ENCODE measurements at places on chromosomes 12 and 14.

DNA sequence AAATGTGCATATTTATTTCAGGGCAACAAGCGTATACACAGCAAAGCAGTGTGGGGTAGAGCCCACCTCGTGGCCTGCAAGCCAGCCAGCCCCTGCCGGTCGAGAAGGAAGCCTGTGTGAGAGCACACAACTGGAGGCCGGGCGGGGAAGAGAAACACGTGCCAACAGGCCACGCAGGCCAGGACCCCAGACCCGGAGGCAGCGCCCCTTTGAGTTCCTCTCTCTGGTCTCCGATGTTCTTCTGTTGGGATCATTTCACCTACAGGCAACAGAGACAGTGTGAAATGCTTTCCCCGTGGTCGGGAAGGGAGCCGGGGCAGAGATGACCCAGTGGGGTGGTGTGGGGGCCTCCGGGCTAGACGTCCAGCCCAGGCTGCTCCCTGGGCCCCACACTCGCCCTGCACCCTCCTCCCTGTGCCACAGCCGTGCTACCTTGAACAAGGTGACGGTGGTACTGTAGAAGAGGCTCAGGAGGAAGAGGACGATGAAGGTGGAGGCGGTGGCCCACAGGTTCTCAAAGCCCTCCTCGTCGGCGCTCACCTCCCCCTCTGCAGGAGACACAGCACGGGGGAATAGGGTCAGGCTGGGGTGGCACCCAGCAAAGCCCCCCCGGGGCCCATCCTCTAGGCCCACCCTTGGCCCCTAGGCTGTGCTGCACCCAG lies 325.5 kb downstream of the TMEM121 start:
- H3K36me3 ChIP-seq, result no peaks in the 10 kb centered on the region
- H3K27ac ChIP-seq, result no peak overlapping the region
- H3K4me1 ChIP-seq, result no peaks in the 10 kb centered on the region
- H3K27me3 ChIP-seq, result no peaks in the 10 kb centered on the region

- H3K4me3 ChIP-seq, result peak within 1 kb of the TSS; percentile 94
- no peaks in the 10 kb centered on the region for H3K4me1 ChIP-seq
- no peaks in the 10 kb centered on the region for H3K27me3 ChIP-seq
- H3K36me3 ChIP-seq, result no peaks in the 10 kb centered on the region
- H3K27ac ChIP-seq, result peak within 1 kb of the TSS; percentile 99
- peak; percentile 93 for DNase-seq
Measured at GRCh38 chr14:68792979-68793733, at the start of gene ZFP36L1. Gene ZFP36L1, minus strand, starts transcription at chr14:68793067. Its CDS starts 129 bp downstream, at chr14:68792938.

- no peak for DNase-seq
- H3K4me3 ChIP-seq, result no peak overlapping the region
- H3K27ac ChIP-seq, result no peak overlapping the region
- no peaks in the 10 kb centered on the region for H3K27me3 ChIP-seq
Measured at GRCh38 chr12:85394065-85394464, 114.0 kb downstream of the ALX1 start.

DNA sequence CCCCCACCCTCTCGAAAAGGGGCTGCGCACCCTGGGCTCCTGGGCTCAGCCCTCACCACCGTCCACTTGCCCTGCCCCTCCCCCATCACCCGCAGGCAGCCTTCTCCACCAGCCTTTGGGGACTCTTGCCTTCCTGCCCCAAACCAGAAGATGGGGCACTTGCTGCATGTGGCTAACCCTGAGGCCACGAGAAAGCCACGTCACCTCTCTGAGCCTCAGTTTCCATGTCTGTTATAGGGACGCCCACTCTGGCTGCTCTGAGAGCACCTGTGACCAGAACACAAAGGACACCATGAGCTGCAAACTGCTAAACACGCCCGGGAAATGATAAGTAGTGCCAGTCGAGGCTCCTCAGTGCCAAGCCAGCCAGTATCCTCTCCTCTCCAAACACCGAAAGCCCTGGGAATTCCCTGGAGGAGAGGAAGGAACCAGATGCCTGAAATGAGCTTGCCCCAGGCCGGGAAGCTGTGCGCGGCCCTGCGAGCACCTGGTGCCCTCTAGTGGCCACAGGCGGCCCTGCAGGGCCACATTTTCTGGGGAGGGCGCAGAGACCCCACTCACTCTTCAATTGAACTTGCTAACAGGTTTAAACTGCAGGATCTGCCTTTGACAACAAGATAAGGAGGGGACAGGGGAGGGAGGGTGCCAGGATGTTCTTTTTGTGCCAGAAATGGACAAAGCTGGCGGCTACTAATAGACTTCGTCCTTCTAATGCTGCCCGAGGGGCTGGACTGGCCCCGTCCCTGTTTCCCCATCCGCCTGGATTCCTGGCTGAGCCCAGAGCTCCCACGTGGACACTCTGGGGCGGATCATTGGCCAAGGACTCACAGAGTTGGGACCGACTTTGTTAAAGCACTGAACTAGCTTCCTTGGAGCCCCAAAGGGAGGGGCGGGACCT lies 10.2 kb upstream of the SERPINA9 start:
- DNase-seq, result peak; percentile 39
- no peak overlapping the region for H3K27ac ChIP-seq
- no peak overlapping the region for H3K4me3 ChIP-seq
- H3K27me3 ChIP-seq, result no peaks in the 10 kb centered on the region
- no peaks in the 10 kb centered on the region for H3K36me3 ChIP-seq
- peaks cover 13% of the 10 kb centered on the region for H3K4me1 ChIP-seq

DNA sequence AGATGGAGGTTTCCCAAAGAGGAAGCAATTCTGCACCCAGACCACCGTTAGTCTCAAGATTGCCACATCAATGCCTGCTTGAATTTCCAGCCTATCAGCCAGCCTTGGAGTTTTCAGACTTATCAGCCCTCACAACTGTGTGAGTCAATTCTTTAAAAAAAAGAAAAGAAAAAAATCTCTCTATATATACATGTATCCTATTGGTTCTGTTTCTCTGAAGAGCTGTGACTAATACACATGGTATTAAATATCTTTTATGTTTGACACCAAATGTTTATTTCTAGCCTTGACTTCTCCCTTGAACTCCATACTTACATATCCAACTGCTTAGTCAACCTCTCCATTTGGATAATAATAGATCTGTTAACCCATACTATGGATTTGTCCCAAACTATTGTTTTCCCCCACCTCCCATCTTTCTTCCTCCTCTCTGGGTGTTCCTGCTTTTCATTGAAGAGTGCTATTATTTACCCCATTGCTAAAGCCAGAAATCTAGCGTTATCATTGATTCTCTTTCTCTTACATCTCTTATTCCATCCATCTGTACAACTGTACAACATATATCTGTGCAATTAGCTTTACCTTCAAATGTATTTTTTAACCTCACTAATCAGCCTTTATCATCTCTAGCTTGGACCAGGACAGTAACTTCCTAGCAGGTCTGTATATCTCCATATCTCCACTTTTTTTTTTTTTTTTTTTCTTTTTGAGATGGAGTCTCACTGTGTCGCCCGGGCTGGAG lies 22.7 kb upstream of the EID3 start:
- peaks cover 7% of the 10 kb centered on the region for H3K4me1 ChIP-seq
- no peak overlapping the region for H3K27ac ChIP-seq
- H3K36me3 ChIP-seq, result no peaks in the 10 kb centered on the region
- H3K27me3 ChIP-seq, result no peaks in the 10 kb centered on the region
- no peak for DNase-seq
- no peak overlapping the region for H3K4me3 ChIP-seq

GRCh38 chr14:100662879-100663760 lies 63.6 kb upstream of the DLK1 start:
- no peaks in the 10 kb centered on the region for H3K36me3 ChIP-seq
- H3K4me1 ChIP-seq, result no peaks in the 10 kb centered on the region
- H3K27ac ChIP-seq, result no peak overlapping the region
- H3K4me3 ChIP-seq, result no peak overlapping the region
- peak; percentile 60 for DNase-seq
- H3K27me3 ChIP-seq, result peaks cover 37% of the 10 kb centered on the region

GRCh38 chr14:29926228-29926627 lies 1.4 kb downstream of the PRKD1 start:
- H3K36me3 ChIP-seq, result no peaks in the 10 kb centered on the region
- no peak for DNase-seq
- H3K27me3 ChIP-seq, result no peaks in the 10 kb centered on the region
- H3K4me1 ChIP-seq, result peaks cover 7% of the 10 kb centered on the region

GRCh38 chr12:68240975-68241374 lies 12.4 kb downstream of the IL22 start:
- H3K36me3 ChIP-seq, result no peaks in the 10 kb centered on the region
- peaks cover 3% of the 10 kb centered on the region for H3K4me1 ChIP-seq
- H3K27me3 ChIP-seq, result no peaks in the 10 kb centered on the region
- DNase-seq, result no peak
- no peak overlapping the region for H3K4me3 ChIP-seq
- peak overlapping the region; percentile 11 for H3K27ac ChIP-seq

DNA sequence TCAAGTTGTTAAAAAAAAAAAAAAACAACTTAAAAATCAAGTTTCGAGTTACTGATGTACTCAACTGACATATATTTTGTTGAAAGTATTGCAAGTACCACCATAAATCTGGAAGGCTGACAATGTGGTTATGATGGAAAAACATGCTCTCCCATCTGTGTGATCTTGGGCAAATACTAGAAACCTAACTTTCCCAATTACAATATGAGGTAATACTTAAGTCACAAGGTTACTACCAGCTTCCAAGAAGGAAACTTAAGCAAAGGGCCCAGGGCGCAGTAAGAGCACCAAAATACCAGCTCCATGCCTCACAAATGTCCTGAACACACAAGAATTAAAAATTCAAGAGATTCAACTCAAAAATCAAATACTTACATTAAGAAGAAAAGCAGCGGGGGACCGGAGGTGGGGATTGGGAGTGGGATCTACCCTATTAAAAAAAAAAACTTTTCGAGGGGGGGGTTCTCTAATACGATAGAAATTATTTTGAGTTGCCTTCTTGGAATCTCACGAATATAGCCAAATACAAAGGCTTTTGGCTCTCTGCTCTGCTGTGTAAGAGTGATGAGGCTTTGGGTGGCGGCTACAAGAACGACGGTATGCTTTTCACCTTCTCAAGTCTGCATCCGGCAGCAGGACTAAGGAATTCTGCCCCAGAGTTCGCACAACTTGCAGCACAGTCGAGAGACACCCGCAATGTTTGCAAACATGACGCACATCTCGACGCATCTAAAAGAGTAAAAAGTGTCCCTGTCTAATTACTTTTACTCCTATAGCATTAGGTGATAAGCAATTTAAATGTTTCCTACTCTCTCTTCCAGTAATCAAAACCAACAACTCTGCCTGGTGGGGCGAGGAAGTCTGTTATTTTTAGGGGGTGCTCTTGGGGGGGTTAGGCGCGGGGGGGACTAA lies 1.1 kb downstream of the SAV1 start:
- H3K4me1 ChIP-seq, result no peaks in the 10 kb centered on the region
- no peak for DNase-seq
- peak overlapping the region; percentile 90 for H3K27ac ChIP-seq
- H3K36me3 ChIP-seq, result no peaks in the 10 kb centered on the region
- H3K4me3 ChIP-seq, result peak overlapping the region; percentile 68

- DNase-seq, result no peak
- no peaks in the 10 kb centered on the region for H3K27me3 ChIP-seq
- H3K4me3 ChIP-seq, result no peak overlapping the region
- H3K27ac ChIP-seq, result no peak overlapping the region
- no peaks in the 10 kb centered on the region for H3K36me3 ChIP-seq
Measured at GRCh38 chr12:22374508-22374907, 40.0 kb upstream of the ST8SIA1 start.

DNA sequence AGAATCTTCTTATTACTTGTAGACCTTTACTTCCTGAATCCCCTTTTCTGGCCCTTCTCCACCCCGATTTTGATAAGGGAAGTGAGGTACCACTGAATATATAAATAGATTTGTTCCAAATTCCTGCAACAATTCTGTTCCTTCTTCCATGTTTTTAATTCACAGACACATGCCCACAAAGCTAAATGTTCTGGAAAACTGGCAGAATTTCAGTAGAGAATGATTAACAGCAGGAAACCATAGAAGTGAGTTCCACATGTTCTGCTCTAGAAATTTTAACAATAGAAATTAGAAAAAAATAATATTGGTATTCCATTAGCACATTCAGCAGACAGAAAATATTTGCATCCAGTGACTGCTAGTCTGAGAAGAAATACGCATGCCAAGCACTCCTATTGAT lies 139.6 kb downstream of the SLC2A13 start:
- no peak overlapping the region for H3K27ac ChIP-seq
- no peaks in the 10 kb centered on the region for H3K4me1 ChIP-seq
- H3K4me3 ChIP-seq, result no peak overlapping the region
- no peaks in the 10 kb centered on the region for H3K36me3 ChIP-seq
- DNase-seq, result no peak
- H3K27me3 ChIP-seq, result no peaks in the 10 kb centered on the region

GRCh38 chr12:100956311-100956852 lies 161.8 kb downstream of the ANO4 start:
- no peaks in the 10 kb centered on the region for H3K27me3 ChIP-seq
- no peak for DNase-seq
- no peak overlapping the region for H3K27ac ChIP-seq
- no peak overlapping the region for H3K4me3 ChIP-seq
- H3K36me3 ChIP-seq, result no peaks in the 10 kb centered on the region

DNA sequence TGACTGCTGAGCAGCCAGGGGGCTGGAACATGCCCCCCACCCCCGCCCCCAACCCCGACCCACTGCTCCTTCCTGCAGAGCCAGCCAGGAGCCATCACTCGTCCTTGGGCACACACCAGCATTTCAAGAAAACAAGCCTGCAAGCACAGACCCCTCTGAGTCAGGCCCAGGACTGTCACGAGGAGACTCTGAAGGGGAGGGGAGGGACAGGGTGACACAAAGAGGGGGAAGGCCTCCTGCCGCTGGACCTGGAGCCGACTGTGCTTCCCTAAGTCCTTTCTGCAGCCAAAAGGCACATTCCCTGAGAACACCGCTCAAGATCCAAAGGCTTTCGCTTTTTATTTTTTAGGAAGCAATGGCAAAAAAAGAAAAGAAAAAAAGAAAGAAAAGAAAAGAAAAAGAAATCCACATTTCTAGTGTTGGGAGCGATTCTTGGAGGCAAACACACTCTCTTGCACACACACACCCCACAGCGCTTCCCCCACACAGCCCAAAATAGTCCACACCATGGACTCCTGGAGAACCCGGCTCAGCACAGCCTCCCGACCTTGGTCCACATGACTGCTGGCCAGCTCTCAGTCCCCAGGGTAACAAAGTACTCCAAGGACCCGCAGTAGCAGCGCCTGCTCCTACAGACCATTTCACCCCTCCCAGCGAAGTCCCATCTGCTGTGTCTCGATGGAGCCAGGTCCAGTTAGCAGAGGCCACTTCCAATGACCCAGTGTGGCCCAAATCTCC lies 101.7 kb downstream of the DPF3 start:
- no peaks in the 10 kb centered on the region for H3K4me1 ChIP-seq
- no peaks in the 10 kb centered on the region for H3K36me3 ChIP-seq
- no peak overlapping the region for H3K4me3 ChIP-seq
- H3K27me3 ChIP-seq, result no peaks in the 10 kb centered on the region

DNA sequence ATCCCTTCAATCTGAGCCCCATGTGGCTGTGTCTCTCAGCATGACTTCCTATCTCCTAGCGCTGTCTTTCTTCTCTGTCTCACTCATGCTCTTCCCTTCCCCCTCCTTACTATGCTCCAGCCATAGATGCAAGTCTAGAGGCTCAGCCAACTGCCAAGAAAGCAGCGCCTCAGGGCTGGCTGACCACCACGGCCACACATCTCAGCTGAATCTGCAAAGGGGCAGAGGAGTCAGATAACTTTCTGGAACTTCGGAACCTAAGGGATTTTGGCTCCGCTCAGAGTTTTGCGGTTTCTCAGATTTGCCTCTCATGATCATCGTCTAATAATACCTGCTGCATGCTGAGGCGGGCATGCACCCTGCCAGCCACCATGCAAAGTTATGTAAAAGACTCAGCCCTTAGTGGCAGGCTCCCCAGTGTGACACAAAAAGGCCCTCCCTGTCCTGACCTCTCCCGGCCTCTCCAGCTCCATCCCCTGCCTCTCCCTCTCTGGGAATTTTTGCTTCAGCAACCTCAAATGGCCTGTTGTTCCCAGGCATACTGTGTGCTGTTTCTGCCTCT lies 5.0 kb upstream of the FGF6 start:
- no peak for DNase-seq
- H3K36me3 ChIP-seq, result no peaks in the 10 kb centered on the region
- H3K4me1 ChIP-seq, result no peaks in the 10 kb centered on the region
- no peak overlapping the region for H3K27ac ChIP-seq
